ENCODE measurements at places on chromosomes 11 and 22. TPM values are rescaled to one million over a fixed set of nuclear protein-coding genes. Genes with fewer than 3 reads are reported as not detected.

GRCh38 chr22:30205281-30206115 lies 41.1 kb downstream of the LIF start:
- DNase-seq = peak; percentile 94

- no peak for DNase-seq
Measured at GRCh38 chr11:20192151-20192550, 31.9 kb upstream of the DBX1 start.

DNA sequence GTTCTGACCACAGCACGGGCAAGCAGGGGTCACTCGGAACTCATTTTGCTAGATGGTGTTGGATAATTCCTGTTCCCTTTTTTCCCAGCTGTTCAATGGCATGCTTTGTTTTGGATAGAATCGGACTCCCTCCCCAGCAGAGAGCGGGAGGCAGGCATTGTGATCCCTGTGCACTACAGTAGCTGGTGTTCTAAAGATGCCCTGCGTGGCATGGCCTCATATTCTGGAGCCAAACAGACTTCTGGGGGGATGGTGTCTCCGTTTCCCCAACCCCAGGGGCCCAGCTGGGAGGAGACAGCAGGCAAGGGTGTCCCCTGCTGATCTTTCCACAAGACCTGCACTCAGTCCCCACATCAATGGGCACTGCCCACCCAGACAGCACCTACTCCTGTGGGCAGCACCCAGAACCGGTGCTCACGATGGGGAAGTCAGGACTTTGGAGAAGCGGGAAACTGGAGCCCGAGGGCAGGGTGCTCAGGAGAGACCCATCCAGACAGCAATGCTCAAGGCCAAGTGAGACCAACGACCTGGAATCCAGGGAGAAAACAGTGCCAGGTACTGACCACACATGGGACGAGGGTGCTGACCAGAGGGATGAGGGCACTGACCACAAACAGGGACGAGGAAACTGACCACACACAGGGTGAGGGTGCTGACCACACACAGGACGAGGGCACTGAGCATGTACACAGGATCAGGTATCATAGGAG lies 934.9 kb downstream of the BRD1 start:
- no peak for DNase-seq

The IPO7 gene
- polyA plus RNA-seq = 76.9 TPM
